ENCODE measurements at places on chromosomes 12 and 14.

GRCh38 chr14:94673071-94673470 is 60.9 kb downstream of the SERPINA3 start:
- no peak for DNase-seq

- DNase-seq: no peak
Measured at GRCh38 chr14:70935135-70935534, 27.9 kb downstream of the PCNX1 start.

- DNase-seq: peak; percentile 94
Measured at GRCh38 chr14:59360923-59361794, 104.0 kb downstream of the GPR135 start.

GRCh38 chr12:100142851-100143559 is at the start of gene BLTP3B:
Gene BLTP3B, minus strand, starts transcription at chr12:100142874. Its CDS starts 239 bp downstream, at chr12:100142635.
- peak; percentile 63 for DNase-seq

- DNase-seq: no peak
Measured at GRCh38 chr12:13205809-13206559, 9.5 kb downstream of the EMP1 start.

GRCh38 chr12:130685850-130686249 is 30.2 kb downstream of the RIMBP2 start:
- no peak for DNase-seq

DNA sequence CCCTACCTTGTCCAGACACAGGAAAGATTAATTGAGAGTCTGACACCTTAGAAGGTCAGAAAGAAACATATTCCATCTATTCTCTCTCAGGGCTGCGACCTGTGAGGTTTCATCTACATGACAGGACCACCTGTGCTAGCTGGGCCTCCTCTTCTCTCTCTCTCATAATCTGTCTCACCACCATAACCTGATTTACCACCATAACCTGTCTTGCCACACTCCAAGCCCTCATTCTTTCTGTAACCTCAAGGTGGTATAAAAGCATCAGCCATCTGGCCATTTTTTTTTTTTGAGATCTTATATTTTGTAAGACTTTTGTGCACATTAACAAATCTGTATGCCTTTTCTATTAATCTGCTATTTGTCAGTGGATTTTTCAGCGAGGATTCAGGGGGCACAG is 75.5 kb downstream of the ACADS start:
- DNase-seq: no peak

GRCh38 chr12:107484941-107485340 is 200.7 kb upstream of the PWP1 start:
- no peak for DNase-seq

- no peak for DNase-seq
Measured at GRCh38 chr14:72315714-72316113, 383.5 kb downstream of the RGS6 start.

GRCh38 chr12:124680863-124681778 is 113.7 kb upstream of the NCOR2 start:
- no peak for DNase-seq

DNA sequence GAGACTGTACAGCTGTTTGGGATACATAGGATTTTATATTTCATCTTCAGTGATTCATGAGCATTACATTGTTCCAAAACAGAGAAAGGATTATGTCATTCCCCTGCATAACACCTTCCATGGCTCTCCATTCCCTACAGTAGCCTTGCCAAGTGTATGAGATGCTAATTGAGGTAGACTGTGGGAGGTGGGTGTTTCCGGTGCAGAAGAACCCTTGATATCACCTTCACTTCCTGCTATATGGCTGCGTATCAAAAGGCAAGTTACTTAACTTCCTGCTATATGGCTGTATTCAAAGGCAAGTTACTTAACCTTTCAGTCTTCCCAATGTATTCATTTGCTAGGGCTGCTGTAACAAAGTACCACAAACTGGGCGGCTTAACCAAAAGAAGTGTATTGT is 11.2 kb downstream of the FAR2 start:
- DNase-seq: no peak

- DNase-seq: no peak
Measured at GRCh38 chr14:45199230-45199629, 53.8 kb downstream of the MIS18BP1 start.

- DNase-seq: no peak
Measured at GRCh38 chr12:96988919-96989318, 81.9 kb downstream of the NEDD1 start.

GRCh38 chr12:113655919-113656318 is 184.2 kb upstream of the LHX5 start:
- no peak for DNase-seq

GRCh38 chr12:104057771-104058197 is 6.5 kb upstream of the HCFC2 start:
- no peak for DNase-seq

- no peak for DNase-seq
Measured at GRCh38 chr12:52552055-52552454, 890 bp downstream of the KRT71 start.

DNA sequence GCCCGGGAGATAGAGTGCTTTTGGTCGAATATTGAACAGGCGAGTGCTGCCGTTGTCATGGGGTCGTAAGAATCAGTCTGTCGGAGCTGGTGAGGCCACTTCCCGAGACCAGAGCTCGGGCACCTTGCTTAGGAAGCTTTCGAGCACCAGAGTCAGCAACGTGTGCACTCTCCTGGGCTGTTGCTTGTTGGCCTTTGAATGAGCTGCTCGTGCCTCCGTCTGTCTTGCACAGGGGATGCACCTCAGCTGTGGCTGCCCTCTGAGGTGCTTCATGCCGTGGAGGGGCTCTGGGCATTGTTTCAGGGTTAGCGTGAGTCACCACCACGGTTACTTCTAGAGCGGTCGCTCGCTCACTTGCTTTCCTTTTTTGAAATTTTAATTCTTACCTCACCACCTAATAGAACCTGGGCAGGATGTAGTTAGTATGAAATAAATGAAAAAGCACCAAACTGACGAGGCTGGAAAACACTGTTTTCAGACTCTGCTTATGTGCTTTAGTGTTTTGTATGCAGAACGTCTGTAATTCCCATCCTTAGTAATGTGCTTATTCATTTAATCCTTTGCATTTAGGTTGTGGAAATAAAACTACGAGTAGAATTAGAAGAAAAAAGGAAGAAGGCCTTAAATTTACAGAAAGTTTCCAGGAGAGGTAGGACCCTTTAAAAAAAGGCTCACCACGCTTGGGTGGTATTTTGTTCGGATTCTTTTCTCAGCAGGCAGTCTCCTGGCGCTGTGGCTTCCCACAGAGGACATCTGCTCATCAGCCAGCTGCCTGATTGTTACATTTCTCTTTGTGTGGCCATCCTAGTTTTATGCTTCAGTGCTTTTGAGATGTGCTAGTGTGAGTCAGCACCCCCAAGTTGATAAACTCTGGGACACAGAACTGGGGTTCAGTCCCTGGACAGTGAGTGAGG is 40.6 kb downstream of the EP400 start:
- no peak for DNase-seq

GRCh38 chr14:79614448-79614847 is 596.9 kb downstream of the DIO2 start:
- DNase-seq: no peak

- DNase-seq: no peak
Measured at GRCh38 chr12:124610629-124611558, 43.5 kb upstream of the NCOR2 start.

DNA sequence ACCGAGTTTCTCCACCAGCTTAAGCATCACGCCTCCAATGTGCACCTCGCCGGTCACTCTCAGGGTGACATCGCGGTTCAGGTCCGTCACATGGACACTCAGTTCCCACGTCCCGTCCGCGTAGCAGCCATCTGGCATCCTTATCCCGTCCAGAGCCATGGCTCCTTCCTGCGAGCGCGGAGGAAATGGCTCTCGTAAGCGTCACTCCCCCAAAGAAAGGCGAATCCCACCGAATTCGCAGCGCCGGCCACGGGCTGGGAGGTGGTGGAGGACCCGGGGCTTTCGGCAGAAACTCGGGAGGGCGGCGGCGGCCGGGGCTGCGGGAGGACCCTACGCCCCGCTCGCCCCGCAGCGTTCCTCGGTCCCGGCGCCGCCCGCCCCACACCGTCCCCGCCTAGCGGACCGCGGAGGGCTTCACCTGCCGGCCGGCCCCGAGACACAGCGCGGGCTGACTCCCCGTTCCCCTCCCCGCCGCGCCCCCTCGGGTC is 396 bp downstream of the FERMT2 start:
- DNase-seq: peak; percentile 24

- DNase-seq: no peak
Measured at GRCh38 chr14:103418481-103418818, 33.2 kb downstream of the MARK3 start.

- no peak for DNase-seq
Measured at GRCh38 chr14:27916326-27916725, 850.3 kb upstream of the FOXG1 start.

GRCh38 chr12:49018261-49019119 is at the start of gene PRKAG1:
Gene PRKAG1, minus strand, starts transcription at chr12:49018776. Its CDS starts 36 bp downstream, at chr12:49018740.
- peak; percentile 88 for DNase-seq

DNA sequence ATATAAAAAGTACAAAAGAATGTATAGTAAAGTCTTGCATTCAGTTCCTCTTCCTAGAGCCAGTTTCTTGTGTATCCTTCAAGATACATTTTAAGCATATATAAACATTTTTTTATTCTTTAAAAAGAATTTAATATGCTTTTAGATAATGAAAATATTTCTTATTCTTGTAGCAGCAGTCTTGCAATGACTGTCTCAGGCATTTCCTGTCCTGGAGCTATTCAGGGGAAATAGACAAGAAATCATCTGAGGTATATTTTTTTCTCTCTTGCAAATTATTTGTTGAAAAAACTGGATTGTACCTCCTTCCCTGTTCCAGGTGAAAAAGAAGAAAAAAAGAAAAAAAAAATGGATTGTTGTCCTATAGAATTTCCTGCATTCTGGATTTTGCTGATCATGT is 17.0 kb upstream of the ERBB3 start:
- DNase-seq: no peak

- no peak for DNase-seq
Measured at GRCh38 chr12:30330565-30330964, 365.1 kb downstream of the IPO8 start.

DNA sequence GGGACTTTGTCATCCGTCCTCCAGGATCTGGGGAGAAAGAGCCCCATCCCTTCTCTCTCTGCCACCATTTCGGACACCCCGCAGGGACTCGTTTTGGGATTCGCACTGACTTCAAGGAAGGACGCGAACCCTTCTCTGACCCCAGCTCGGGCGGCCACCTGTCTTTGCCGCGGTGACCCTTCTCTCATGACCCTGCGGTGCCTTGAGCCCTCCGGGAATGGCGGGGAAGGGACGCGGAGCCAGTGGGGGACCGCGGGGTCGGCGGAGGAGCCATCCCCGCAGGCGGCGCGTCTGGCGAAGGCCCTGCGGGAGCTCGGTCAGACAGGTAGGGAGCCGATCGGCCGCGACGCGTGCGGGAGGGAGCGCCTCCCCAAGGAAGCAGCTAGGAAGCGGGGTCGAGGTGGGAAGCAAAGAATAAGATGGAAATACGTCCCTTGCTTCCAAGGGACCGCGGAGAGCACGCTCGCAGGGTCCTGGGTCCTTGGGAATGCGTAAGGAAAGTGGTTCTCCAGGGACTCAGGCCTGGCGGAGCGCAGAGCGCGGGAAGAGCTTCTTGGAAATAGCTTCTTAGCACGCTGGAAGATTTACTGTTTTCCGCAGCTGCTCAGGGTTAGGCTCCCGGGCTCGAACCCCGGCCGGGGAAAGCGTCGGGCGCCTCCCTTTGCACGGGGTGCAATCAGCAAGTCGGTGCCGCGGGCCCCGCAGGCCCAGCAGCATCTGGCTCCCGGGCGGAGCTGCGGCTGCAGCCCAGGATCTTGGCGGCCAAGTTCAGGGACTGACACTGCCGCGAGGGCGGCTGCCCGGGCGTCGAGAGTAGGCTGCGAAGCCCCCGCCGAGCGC is 457 bp downstream of the SOCS2 start:
- DNase-seq: no peak

DNA sequence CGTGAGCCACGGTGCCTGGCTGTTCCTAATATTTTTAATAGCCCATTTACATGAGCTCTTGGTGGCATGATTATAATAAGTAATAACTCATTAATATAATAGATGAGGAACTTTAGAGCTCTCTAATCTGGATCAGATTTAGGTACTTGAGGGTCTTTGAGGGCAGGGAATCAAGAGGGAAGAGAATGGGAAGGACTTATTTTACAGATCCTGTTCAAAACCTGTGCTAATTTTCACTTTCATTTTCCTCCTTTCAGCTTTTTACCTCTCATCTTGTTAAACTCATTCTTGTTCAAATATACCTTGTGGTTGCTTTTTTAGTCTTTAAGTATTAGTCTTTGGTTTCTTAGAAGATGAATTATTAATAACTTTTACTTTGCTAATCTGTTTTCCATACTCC is 5.6 kb downstream of the NECAP1 start:
- no peak for DNase-seq

DNA sequence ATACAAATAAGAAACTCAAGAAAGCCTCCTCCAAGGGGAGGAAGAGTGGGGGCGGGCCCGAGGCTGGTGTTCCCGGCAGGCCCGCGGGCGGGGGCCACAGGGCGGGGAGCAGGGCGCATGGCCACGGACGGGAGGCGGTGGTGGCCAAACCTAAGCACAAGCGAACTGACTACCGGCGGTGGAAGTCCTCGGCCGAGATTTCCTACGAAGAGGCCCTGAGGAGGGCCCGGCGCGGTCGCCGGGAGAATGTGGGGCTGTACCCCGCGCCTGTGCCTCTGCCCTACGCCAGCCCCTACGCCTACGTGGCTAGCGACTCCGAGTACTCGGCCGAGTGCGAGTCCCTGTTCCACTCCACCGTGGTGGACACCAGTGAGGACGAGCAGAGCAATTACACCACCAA is 8.7 kb downstream of the DACT1 start:
- DNase-seq: no peak

- DNase-seq: no peak
Measured at GRCh38 chr12:6605421-6606330, 1.5 kb downstream of the CHD4 start.

DNA sequence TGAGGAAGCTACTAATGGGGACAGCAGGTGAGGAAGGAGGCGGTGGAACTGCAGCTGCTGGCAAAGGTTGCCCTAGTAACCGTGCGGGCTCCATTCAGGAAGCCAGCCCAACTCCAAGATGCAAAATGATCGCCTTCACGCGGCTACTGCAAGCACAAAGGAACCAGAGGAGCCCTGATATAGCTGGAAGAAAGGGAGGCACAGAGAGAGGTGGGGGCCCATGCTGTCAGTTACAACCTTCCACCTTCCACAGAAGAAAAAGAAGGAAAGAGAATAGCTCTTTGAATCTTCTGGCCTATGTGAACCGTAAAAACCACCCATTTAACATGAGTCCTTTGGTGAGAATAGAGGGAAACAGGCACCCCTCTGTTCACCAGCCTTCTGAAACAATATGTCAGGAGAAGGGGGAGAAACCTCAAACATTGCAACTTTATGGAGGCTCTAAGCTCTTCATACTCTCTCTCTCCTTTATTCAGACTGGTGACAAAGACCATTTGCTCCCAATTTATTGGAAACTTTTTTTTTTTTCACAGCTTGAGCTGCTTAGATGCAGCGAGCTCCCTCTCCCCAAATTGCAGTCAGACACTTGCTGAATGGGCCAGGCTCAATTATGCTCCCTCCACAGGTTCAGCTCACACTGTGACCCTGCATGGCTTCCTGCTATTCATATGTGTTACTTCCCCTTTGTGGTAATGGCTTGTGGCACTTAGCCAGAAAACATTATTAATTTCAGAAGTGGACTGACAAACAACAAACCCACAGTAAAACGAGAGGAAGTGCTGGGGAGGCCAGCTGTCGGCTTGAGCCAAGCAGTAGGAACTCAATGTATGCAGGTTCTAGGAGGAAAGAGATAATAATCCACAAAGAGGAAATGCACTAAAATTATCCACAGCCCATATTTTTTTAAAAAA is 6.2 kb downstream of the DUSP6 start:
- DNase-seq: peak; percentile 88

- DNase-seq: no peak
Measured at GRCh38 chr12:69908203-69908602, 83.2 kb downstream of the MYRFL start.
